ENCODE measurements at places on chromosomes 4 and X.
A peak's percentile ranks its signal among the peaks of the same experiment; 100 is the strongest.

GRCh38 chr4:97404876-97405523, 738.3 kb downstream of the STPG2 start:
- DNase-seq: no peak

DNA sequence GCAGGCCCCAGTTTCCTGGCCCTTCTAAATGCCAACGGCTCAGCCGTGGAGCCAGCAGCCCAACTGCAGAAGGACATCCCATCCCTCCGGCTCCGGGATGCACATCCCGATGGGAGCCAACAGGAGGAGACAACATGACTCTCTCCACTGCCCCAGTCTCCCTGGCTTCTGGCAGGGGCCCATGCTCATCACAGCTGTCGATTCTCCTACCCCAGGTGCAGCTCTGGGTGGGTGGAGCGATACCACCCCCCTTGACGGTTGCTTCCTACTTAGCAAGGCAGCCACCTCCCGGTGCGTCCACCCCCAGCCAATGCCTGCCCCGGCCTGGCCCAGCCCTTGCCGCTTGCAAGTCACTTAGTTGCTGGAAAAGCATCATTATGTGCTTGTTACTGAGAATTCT, 19.5 kb downstream of the ZNF275 start:
- DNase-seq: no peak

- DNase-seq: no peak
Observed at GRCh38 chrX:46992070-46992469, 79.8 kb downstream of the JADE3 start.

GRCh38 chr4:75180790-75181776, 248.2 kb downstream of the PARM1 start:
- DNase-seq: no peak

DNA sequence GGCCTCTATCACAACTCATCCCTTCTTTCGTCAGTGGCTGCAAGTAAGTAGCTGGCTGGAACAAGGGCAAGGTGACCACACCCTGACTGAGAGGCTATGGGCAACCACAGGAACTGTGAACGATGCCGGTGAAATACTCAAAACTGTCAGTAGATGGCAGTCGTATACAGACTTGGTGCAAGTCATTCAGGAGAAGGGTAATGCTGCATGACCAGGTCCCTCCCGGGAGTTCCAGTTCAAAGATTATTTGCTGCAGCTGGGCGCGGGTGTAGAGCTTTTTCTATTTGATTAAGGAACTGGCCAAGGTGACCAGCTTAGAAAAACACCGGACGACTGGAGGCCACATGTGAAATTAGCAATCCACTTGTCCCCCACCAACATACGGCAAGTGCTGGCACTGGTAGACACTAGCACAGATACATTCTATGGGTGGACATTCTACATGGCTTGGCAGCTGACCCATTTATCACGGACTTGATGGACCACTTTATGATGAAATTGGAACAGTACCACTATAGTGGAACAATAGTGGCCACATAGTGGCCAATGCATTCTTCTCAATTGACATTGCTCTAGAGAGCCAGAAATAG, 726.6 kb downstream of the TRAM1L1 start:
- DNase-seq: peak; percentile 17

- DNase-seq: no peak
Observed at GRCh38 chrX:103616676-103617186, 9.0 kb downstream of the TCEAL3 start.

DNA sequence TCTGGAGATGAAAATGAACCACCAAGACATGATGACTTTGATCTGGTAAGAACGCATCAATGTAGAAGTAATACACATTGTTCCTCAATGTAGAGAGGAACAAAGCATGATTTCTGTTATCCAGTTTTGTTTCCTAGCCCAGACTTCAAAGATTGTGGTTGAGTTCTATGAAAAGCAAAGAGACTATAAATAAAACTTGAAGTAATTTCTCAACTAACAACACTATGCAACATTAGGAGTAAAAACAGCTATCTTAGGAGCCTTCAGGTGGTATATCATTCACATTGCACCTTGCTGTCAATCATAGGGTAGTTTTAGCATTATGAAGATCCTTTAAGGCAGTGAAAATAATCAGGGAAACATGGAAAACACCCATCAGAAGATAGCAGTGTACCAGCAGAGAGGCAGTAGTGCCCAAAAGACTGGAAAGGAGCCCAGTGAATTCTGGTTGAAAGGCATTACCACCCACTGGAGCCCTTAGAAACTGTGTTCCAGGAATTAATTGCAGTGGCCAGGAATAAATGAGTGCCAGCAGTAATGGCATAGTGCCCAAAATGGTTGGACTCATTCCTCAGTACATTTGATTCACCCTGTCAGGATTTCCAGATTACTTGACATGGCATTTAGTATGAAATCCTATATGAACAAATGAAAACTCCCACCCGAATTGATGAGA, 300.7 kb upstream of the CXXC4 start:
- no peak for DNase-seq

GRCh38 chr4:155900381-155900780, 3.1 kb upstream of the TDO2 start:
- DNase-seq: peak; percentile 40

DNA sequence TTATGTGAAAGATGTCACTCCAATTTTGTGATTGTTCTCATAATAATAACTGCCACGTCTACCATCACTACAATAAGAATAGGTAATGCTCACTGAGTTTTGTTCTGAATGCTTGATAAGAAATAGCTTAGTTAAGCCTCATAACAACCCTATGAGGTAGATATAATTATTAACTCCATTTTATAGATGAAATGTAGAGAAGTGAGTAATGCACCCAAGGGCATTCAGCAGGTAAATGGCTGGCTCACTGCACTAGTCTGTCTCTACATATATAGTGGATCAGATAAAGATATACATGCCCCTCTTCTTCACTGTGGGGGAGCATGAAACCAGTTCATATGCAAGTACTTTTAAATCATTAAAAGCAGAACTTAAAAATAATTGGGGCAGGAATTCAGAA, 65.8 kb upstream of the SLC4A4 start:
- DNase-seq: no peak

DNA sequence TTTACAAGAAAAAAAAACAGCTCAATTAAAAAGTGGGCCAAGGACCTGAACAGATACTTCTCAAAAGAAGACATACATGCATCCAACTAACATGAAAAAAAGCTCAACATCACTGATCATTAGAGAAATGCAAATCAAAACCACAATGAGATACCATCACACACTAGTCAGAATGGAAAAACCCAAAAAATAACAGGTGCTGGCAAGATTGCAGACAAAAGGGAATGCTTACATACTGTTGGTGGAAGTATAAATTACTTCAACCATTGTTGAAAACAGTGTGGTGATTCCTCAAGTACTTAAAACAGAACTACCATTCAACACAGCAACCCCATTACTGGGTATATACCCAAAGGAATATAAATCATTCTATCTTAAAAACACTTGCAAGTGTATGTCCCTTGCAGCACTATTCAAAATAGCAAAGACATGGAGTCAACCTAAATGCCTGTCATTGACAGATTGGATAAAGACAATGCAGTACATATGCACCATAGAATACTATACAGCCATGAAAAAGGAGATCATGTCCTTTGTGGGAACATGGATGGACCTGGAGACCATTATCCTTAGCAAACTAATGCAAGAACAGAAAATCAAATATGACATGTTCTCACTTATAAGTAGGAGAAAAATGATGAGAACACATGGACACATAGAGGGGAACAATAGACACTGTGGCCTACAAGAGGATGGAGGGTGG, 97.6 kb downstream of the RAB28 start:
- DNase-seq: no peak

GRCh38 chr4:7910263-7910896, 29.3 kb downstream of the AFAP1 start:
- DNase-seq: no peak

DNA sequence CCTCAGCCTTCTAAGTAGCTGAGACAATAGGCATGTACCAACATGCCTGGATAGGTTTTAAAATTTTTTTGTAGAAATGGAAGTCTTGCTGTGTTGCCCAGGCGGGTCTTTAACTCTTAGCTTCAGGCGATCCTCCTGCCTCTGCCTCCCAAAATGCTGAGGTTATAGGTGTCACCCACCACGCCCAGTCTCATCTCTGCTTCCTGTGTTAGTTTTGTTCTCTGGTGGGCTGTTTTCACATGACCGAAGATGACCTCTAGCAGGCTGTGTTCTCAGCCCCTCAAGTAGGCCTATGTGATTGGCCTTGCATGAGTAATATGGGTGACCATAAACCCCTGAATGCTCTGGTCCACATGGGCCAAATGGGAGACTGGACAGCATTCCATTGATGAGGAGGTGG, 56.8 kb upstream of the MSANTD1 start:
- no peak for DNase-seq

GRCh38 chr4:55382488-55383003, 13.2 kb upstream of the TMEM165 start:
- DNase-seq: no peak

GRCh38 chr4:154329268-154329868, 162.2 kb downstream of the DCHS2 start:
- no peak for DNase-seq

GRCh38 chrX:16172391-16172790, 5.1 kb downstream of the MAGEB17 start:
- no peak for DNase-seq

- no peak for DNase-seq
Observed at GRCh38 chr4:168662297-168662984, 165.6 kb downstream of the PALLD start.

DNA sequence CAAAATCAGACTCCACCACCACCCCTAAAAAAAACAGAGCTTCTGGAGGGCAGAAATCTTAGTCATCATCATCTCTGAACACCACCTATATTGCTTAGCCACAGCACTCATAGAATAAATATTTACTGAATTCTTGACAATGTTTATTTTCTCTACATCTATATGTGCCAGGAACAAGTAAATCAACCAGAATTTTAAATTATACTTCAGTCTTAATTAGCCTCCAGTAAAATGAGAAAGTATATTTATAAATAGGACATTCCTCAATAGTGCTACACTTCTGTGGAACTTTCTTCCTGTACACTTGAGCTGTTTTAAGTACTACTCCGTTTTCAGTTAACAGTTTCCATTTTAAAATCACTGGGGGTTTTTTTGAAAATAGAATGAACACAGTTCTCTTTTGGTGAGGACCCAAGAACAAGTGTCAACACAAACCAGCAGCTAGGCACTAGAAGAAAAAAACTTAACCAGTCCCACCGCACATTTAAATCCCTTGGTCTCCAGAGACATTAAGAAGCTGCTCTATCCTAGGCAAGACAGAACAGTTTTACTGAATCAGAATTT, 25.5 kb downstream of the SMIM14 start:
- DNase-seq: no peak

- DNase-seq: peak; percentile 35
Observed at GRCh38 chrX:12946838-12947544, 27.9 kb upstream of the TMSB4X start.

DNA sequence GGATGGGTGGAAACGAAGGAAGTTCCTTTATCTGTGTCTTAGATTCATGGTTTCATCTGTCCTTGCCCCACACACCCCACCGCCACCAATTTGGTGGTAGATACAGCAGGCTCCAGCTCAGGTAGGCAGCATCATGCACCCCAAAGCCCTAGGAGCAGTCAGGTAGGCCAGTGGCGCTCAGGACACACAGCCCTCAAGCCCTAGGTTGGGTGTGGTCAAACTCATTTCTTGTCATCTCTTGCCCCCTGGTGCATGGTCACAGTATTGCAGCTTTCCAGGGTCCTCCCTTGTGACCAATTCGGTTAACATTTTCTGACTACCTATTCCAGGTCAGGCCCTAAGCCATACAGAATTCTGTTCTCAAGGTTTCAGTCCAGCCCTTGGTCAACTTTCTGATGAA, 14.5 kb upstream of the PRRG3 start:
- no peak for DNase-seq

Measured in AG09309 (cell line).